ENCODE measurements at places on chromosomes 3 and 15. TPM values are rescaled to one million over a fixed set of nuclear protein-coding genes. Genes with fewer than 3 reads are reported as not detected.

- no peak for DNase-seq
These were observed 9.2 kb upstream of the ATP2B2 start for GRCh38 chr3:10514407-10515069.

The AHSG gene
- total RNA-seq, result 0.32 TPM

The STRC gene
- total RNA-seq, result not detected

DNA sequence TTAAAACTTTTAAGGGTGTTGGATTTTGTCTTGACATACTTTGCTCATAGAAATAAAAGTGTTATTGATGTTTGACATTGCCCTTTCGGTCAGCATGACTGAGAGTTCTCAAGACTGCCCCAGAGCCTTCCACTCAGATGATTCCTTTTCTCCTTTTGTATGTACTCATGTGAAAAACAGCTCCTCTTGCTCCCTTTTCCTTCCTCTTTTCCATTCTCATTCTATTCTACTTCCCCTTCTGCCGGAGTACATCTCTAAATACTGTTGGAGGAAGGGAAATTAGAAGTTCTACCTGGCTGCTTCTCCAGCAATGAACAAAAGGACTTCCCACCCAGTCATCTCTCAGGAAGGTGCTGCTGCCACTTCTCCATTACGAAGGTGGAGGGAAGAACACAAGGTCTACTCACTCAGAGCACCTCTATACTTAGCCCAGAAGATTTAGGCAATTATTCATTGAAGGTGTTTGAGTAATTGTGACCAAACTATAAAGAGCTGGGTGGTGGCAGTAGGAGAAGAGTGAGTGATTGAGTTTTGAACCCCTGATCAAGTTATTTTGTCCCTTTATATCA is 163.8 kb upstream of the MBNL1 start:
- no peak for DNase-seq

The RPL22L1 gene
- total RNA-seq, result 467 TPM

DNA sequence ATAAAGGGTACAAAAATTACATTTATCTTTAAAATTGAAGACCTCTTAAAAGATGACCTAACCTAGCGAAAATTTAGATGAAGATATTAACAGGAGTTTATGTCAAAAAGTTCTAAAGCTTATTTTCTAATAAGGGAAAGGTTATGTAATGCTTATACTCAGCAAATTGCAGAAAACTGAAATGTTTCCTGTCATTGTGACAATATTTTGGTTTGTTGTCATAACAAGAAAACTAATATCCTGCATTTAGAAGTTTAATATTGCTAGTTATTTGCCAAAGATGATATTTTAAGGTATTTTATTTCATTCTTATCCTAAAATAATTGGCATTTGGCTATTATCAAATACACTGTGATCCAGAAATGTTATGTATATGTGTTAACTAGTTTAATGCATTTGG is 294.5 kb downstream of the C3orf38 start:
- no peak for DNase-seq

GRCh38 chr3:54322354-54322753 is 200.0 kb downstream of the CACNA2D3 start:
- DNase-seq, result no peak

The ROBO2 gene
- under 0.01 TPM for total RNA-seq

DNA sequence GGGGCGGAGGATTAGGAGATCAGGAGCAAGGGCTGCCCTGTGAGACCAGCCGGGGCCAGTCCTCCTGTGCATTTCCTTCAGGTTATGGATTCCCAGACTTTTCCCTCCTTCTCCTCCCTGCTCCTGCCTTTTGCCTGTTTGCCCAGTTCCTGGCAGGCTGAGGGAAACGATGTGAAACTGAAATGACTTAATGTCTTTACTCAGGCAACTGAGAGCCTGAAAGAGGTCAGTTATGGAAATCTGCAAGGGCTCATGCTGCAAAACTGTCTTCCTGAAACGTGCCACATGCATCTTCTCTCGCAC is 57.2 kb downstream of the MESD start:
- DNase-seq, result no peak

The C3orf22 gene
- not detected for total RNA-seq

DNA sequence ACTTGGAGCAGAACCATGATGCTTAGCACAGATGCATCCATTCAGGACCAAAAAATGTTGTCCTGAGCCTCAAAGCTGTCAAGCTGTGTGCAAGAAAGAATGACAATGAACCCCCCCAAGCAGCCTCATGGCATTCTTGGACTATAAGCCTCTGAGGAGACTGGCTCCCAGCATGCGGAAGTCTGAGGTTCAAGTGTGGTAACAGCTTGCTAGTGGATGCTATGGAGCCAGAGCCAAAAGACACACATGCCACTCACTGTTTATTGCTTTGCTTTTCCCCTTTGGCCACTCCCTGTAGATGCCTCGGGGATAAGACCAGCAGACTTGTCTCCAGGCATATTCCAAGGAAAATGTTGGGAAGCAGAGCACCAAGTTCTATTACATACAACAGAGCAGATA is 38.2 kb upstream of the SNRK start:
- no peak for DNase-seq

GRCh38 chr3:45777746-45778386 is 18.5 kb downstream of the SLC6A20 start:
- DNase-seq, result no peak

The EFCC1 gene
- total RNA-seq, result not detected

DNA sequence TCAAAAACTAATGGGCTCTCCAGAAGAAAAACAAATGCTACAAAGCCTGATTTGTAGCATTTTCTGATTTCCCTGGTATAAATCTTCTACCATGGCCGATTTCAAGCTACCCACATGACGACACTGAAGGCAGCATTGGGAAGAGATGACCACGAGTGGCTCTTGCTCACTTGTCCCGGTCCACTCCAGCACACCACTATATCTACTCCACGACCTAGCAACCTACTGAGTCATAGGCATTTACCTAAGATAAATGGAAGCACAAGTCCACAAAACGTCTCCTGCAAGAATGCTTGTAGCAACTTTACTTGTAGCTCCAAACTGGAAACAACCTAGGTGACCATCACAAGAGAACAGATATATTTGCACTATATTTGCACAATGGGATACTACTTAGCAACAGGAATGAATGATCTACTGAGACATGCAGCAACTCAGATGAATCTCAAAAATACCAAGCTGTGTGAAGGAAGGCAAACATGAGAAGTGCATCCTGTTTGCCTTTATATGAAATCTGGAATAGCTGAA is 60.8 kb upstream of the HES1 start:
- DNase-seq, result no peak

The PTH1R gene
- total RNA-seq, result 2.6 TPM

DNA sequence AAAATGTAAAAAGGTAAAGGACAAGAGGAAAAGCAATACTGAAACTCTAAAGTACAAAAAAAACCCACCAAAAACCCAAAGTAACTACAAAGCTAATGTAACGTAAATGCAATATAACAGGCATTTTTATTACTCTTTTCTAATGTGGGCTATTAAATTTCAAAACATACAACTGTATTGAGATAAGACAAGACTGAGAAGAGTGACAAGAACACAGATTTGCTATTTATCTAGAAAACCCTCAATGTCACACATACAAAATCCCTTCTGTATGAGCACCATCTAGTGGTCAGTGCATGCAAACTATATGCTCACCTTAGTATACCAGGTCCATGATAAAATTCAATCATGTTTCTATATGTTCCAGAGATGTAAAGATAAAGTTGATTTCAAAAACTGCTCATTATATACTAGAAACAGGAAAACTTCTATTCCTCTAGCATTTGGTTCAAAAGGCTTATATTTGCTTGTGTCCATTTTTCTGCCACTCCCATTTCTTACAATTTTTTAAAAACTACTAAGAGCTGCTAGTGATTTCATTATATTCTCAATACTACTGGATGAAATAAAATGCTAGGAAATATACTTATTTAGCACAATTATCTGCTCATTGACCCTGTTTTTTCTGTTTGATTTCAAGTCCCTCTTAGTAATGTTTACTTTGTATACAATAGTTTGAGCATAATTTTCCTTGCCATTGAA is 111.4 kb downstream of the DLG1 start:
- DNase-seq, result peak; percentile 56

All from HT1080 (cell line).